ENCODE measurements at places on chromosomes 2 and 18. TPM values are rescaled to one million over a fixed set of nuclear protein-coding genes. Genes with fewer than 3 reads are reported as not detected.

DNA sequence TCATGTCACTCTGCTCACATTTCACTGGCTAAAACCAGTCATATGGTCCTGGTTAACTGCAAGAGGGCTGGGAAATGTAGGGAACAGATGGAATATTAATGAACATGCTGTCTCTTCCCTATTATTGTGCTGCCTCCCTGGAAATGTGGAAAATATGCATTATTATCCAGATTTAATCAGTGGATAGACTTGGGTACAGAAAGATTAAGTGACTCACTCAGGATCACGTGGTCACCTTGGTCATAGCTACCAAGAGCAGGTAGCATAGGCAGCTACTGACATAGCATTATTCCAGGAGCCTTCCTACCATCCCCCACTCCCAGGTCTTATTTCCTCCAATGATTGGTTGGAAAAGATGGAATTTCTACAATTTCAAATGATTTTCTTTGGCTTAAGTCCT lies 141.1 kb downstream of the HRH4 start:
- no peak for DNase-seq

DNA sequence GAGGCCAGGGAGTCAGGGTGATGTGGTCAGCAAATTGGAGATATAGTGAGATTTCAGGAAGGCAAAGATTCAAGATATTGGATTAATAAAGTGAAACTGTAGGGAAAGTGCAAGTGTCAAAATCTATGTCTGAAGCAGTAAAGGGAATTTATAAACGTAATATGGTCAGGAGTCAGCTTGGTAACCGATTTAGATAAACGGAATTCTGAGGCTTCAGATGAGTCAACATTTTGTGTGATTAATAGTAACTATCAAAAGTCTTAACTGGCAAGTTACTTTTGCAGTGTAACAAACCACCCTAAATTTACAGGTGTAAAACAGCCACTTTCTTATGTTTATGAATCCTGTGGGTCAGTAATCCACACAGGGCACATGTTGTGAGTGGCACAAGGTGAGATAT lies 10.9 kb downstream of the MTX2 start:
- DNase-seq = no peak

- no peak for DNase-seq
These were observed 112.3 kb downstream of the LYPD1 start for GRCh38 chr2:132557694-132558093.

DNA sequence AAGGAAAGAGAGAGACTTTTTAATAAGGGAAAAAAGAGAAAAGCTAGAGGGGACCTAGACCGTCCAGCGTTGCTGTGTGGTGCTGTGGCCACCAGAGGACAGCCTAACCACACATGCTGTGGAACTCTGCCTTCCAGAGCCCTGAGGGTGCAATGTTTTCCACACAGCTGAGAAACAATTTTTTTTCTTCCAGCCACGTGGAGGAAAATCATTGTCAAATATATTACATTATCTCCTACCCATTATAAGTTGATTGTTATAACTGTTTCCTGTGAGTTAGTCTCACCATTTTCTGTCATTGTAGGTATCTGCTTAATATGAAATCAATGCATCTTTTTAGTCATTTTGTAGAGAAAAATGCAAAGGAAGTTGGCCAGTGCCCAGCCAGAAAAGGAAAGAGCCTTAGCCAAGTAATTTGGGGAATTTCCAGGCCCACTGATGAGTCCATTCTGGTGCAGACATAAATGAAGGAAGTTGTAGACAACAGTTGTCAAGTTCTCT lies 5.9 kb upstream of the MRPL19 start:
- peak; percentile 69 for DNase-seq

DNA sequence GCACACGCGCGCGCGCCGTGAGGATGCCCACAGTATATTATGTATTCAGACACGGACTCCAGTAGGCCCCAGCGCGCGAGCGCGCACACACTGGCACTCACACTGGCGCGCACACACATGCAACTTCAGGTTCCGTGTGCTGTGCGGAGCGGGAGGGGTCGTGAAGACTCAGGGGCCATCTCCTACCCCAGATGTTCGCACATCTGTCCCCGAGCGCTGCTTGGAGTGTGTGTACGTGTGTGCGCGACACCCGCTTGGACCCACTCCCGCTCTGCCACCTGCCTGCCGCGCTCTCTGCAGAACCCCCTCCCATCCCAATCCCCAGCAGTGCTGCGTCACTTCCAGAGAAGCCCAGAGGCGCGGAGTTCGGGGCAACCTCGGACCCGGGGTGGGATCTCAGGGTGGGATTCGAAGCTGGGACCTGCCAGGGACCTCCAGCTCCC lies 2.6 kb downstream of the NRP2 start:
- no peak for DNase-seq

GRCh38 chr2:101534149-101534611 lies 59.3 kb upstream of the RFX8 start:
- DNase-seq = no peak

GRCh38 chr2:188294352-188294926 lies 2.8 kb downstream of the GULP1 start:
- no peak for DNase-seq

DNA sequence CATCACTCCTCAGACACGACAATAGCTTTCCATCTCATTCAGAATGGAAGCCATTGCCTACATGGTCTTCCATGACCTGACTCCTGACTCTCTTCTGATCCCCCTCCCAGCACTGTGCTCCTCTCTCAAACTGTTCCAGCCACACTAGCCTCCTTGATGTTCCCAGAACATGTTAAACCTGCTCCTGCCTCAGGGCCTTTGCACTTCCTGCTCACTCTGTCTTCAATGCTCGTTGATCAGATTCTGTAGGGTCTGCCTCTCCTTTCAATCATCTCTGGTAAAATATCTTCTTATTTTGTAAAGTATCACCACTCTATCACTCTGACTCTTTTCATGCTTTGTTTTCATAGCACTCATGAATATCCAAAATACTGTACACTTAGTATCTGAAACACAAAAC lies 84.9 kb downstream of the SESTD1 start:
- no peak for DNase-seq

DNA sequence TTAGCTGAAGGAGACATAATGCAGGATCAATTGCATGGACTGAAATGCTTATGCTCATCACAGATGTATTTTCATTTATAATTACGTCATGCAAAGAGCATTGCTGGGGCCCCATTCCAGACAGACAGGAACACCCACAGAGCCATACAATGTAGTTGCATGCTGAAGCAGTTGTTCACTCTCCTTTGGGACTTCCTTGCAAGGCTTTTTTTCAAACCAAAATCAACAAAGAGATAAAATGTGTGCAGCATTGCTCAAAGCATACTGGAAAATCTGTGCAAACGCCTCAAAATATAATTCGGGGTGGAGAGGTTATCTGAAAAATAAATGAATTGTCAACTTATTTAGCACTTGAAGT lies 463.2 kb downstream of the CDH2 start:
- DNase-seq = no peak

DNA sequence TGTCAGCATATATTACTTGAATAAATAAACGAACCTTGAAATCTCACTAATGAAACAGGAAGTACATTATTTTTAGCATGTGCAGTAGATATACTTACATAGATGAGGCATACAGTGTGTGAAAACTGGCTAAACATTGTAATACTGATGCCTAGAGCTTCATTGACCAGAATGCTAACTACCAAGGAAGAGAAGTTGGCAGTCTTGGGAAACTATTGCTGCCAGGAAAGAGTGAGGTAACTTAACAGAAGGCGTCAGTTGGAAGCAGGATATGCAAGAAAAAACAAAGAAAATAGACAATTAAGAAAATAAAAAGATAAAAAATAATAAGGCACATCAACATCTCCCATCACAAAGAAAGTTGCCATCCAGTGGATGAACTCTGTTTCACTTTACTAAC lies 963.0 kb downstream of the TDRD15 start:
- no peak for DNase-seq

GRCh38 chr2:48941908-48942307 lies 186.4 kb upstream of the LHCGR start:
- no peak for DNase-seq

DNA sequence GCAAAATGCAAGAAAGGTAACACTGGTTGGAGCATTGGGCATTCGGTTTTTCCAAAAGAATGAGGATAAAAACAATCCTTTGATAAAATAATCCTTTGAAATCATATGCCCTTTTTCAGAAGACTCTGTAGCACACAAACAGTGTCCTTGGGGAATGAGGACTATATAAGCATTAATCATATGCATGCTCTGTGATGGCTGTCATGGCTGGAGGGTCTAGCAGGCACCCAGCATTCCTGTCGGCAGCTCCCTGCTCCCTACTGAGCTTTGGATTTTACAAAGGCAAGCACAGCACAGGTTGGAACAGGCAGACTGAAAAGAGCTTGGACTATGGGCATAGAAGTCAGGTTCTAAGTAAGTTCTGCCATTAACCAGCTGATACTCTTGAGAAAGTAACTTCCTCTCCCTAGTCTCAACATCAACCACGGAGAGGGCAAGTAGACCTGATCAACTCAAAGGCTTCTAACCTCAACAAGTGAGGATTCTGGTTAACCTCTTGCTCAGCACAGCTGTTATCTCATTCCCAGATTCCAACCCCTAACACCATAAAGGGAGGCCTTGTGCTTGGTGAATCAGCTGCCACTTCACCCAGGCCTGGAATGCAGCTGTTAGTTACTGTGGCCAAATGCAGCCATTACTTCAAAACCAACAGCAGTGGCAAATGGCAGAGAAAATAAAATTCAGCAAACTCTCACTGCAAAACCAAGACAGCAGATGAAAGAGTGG lies 29.5 kb downstream of the GALNT14 start:
- no peak for DNase-seq

- DNase-seq = no peak
These were observed 208.2 kb upstream of the RBMS1 start for GRCh38 chr2:160701822-160702221.

DNA sequence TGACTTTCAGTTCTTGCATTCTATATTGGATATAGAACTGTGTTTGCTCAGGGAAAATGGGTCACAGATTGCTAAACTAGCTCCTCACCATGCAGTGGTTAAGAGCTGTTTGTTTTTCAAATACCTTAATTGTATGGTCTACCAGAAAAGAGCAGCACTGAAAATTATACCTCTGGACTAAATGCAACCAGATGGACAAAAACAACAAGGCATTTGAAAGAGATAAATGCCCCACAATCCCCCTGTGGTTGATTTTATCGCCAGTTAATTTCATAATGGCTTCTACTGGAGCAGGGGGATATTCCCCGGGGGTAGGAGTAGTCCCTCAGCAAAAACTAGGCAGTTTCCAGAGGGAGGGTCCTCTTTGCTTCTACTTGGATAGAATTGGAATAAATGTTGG lies 267.9 kb upstream of the TNP1 start:
- DNase-seq = no peak

- no peak for DNase-seq
These were observed 328.2 kb upstream of the COL3A1 start for GRCh38 chr2:188645986-188646385.

DNA sequence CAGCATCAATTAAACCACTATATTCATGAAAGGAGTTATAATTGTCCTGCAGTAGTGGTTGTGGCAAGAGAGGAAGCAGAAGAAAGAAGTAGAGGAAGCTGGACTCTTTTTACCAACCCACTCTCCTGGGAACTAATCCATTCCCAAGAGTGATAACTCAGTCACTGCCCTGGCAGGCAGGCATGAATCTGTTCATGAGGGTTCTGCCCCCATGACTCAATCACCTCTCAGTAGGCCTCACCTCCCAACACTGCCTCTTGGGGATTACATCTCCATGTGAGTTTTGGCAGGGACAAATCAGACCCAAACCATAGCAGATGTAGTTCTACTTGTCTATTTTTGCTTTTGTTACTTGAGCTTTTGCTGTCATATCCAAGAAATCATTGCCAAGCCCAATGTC lies 232.7 kb upstream of the MAP2 start:
- no peak for DNase-seq

DNA sequence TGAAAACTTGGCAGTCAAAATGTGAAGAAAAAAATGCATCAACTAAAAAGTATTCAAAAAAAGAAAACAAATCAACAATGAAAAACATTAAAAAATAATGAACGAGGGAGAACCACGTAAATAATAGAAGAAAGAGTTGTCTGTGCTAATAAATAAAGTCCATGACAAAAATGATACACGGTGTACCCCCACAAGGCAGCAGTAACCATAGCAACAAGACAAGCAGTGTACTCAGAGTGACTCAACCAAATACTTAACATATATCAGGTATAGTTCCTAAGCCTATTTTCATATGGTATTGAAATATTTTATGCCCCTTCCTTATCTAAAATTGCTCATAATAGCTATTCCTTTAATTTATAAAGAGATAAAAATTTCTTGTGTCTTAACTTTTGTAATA lies 162.3 kb upstream of the TMEM200C start:
- no peak for DNase-seq

- peak; percentile 37 for DNase-seq
These were observed 134.0 kb upstream of the NCK2 start for GRCh38 chr2:105610576-105611332.

- DNase-seq = no peak
These were observed 698.0 kb downstream of the TDRD15 start for GRCh38 chr2:21821672-21822227.

GRCh38 chr2:217930761-217931563 lies 71.8 kb downstream of the TNS1 start:
- no peak for DNase-seq

DNA sequence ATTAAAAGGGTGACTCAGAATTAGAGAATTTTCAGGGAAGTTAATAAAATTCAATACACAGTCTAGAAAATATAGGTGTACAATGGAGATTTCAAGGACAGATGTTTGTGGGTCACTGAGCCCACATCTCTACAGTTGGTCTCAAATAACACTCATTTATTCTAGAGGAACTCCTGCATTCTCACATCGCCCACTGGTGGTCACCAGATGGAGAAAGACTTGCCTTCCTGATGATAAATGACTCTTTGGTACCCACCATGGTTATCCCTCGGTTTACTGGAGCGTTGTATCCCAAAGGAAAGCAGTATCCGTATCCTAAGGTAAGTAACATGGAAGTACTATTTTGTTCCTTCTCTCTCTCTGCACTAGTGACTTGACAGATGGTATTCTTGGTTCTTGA lies 1297.1 kb downstream of the DPP10 start:
- DNase-seq = no peak

RASGRP3 gene
- 7.4 TPM for total RNA-seq

MERTK gene
- total RNA-seq = 20.4 TPM

LYG2 gene
- total RNA-seq = not detected

IKZF2 gene
- total RNA-seq = 12.7 TPM

FRZB gene
- total RNA-seq = 46.5 TPM

PLGLB1 gene
- total RNA-seq = 6.3 TPM

CYP27C1 gene
- total RNA-seq = 0.26 TPM

IL36A gene
- total RNA-seq = not detected

LOXL3 gene
- total RNA-seq = 15.9 TPM

RFTN2 gene
- 5.5 TPM for total RNA-seq

FN1 gene
- 157 TPM for total RNA-seq

SLC8A1 gene
- 82.9 TPM for total RNA-seq

KRTCAP3 gene
- total RNA-seq = 65.7 TPM

GRB14 gene
- total RNA-seq = 2.5 TPM
